ENCODE measurements at places on chromosomes 3 and 15.

DNA sequence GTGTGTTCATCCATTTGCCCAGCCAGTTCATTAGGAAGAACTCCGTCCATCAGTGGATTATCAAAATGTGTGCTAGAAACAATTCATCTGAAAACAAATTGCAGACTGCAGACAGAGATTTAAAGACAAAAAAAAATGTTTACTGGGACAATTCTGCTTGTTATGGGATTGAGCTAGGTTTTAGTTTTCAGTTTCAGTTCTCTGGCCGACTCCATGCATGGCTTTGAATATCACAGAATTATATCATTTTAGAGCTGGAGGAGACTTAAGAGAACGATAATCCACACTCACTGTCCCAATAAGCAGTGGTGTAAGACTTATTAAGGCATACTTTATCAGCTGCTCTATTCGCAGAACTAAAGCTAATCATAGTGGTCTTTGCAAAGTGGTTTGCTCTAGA is 51.1 kb downstream of the TFG start:
- H3K36me3 ChIP-seq = no peaks in the 10 kb centered on the region
- H3K27me3 ChIP-seq = no peaks in the 10 kb centered on the region
- H3K27ac ChIP-seq = no peak overlapping the region
- no peak overlapping the region for H3K4me3 ChIP-seq

DNA sequence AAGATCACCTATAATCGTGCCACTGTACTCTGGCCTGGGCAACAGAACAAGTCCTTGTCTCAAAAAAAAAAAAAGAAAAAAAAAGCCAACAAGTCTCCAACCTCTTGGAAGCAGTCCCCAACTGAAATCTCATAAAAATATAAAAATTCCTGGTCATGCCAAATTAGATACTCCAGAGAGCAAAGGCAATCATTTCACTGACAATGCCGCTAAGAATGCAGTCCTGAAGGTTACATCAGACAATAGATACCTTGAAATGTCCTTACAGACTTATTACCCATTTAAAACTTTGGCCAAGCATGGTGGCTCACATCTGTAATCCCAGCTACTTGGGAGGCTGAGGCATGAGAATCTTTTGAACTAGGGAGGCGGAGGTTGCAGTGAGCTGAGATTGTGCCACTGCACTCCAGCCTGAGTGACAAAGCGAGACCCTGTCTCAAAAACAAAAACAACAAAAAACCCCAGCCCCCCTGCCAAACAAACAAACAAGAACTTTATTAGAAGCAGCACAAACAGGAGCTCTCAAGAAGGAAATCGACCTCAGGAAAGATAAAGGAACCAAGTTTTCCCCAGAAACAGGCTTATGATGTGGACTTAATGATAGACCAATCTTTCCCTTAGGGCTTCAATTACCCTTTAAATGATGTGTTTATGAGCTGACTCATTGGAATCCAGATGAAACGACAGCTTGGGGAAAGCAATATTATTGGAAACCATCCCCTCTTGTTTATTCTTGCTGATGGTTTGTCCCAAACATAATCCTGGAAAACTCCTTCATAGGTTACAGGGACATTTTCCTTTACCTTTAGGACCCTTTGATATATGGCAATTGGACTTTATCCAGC is 53.1 kb upstream of the XCR1 start:
- no peak for DNase-seq
- no peaks in the 10 kb centered on the region for H3K27me3 ChIP-seq
- peaks cover 6% of the 10 kb centered on the region for H3K4me1 ChIP-seq
- H3K27ac ChIP-seq = no peak overlapping the region
- H3K36me3 ChIP-seq = no peaks in the 10 kb centered on the region
- H3K4me3 ChIP-seq = no peak overlapping the region

DNA sequence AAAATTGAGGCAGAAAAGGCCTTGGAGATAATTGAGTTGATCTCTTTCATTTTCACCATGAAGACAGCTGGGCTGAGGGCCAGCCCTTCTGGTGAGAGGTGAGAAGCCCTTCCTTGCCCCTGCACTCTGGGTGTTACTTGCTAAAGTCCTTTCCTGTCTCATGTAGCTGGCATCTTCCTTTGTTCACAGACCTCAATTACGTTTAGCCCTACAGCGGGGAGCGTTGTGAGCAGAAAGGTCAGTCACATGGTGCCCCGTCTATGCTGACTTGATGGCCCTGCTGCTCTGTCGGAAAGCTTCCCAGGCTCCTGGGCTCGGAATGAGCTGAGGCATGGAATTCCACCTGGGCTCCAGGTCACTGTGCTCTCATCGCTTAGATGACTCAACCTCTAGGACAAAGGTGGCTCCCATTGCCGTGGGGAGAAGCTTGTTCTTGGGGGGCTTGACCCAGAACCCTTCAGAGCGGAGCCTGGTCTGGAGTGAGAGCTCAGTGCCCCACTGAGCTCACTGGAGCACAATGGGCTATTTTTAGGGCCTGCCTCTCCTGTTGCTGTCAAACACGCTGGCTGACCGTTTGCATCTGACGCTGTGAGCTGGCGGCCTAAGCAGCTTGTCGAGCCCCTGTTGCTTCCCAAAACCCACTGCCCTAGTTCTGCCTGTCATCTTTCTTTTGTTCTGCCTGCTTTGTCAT is 47.0 kb downstream of the RPLP1 start:
- H3K4me3 ChIP-seq = no peak overlapping the region
- H3K27ac ChIP-seq = no peak overlapping the region
- H3K27me3 ChIP-seq = no peaks in the 10 kb centered on the region

DNA sequence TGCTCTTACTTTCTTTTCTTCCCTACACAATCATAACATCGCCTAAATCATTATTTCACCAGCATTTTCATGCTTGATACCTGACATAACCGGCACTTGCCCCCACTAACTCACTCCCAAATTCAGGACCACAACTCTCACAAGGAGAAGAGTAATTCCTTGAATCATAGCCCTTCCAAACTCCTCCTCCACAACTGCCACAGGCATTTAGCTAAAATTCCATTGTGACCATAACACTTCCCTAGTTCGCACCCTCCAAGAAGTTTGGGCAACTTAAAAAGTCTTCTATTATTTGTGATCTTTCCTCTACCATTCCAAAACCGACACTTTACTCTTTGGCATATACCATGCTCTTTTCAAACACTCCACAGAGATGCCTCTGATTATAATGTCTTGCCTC is 59.4 kb upstream of the XRN1 start:
- H3K27ac ChIP-seq = no peak overlapping the region
- peaks cover 10% of the 10 kb centered on the region for H3K4me1 ChIP-seq
- no peak for DNase-seq
- H3K27me3 ChIP-seq = no peaks in the 10 kb centered on the region

- H3K27ac ChIP-seq = no peak overlapping the region
- DNase-seq = peak; percentile 61
- no peaks in the 10 kb centered on the region for H3K4me1 ChIP-seq
- H3K4me3 ChIP-seq = no peak overlapping the region
- no peaks in the 10 kb centered on the region for H3K27me3 ChIP-seq
These were observed 196.6 kb downstream of the GAP43 start for GRCh38 chr3:115819785-115820384.

GRCh38 chr3:6204891-6205290 is 656.0 kb upstream of the GRM7 start:
- no peak for DNase-seq
- no peak overlapping the region for H3K4me3 ChIP-seq
- no peaks in the 10 kb centered on the region for H3K36me3 ChIP-seq
- H3K4me1 ChIP-seq = no peaks in the 10 kb centered on the region
- no peak overlapping the region for H3K27ac ChIP-seq

DNA sequence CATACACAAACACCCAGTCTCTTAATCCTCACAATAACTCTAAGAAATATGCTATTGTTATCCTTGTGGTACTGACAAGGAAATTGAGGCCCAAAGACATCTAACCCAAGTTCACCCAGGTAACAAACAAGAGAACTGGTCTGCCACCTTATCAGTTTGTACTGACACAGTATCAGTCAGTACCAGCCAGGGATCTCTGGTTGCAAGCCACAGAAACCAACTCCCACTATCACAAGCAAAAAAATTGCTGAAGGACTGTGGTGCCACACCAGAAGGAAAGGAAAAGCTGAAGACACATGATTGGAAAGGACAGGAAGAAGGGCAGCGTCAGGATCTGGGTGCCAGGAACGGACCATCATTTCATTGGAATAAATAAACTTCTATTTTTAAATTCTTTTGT is 63.8 kb upstream of the GLCE start:
- no peak overlapping the region for H3K27ac ChIP-seq
- H3K4me1 ChIP-seq = no peaks in the 10 kb centered on the region
- no peak overlapping the region for H3K4me3 ChIP-seq
- no peaks in the 10 kb centered on the region for H3K27me3 ChIP-seq

- no peaks in the 10 kb centered on the region for H3K4me1 ChIP-seq
- H3K36me3 ChIP-seq = no peaks in the 10 kb centered on the region
- H3K27ac ChIP-seq = no peak overlapping the region
- no peak overlapping the region for H3K4me3 ChIP-seq
These were observed 360.2 kb upstream of the ROPN1 start for GRCh38 chr3:124352149-124352539.

- no peak overlapping the region for H3K4me3 ChIP-seq
- no peaks in the 10 kb centered on the region for H3K4me1 ChIP-seq
- H3K27me3 ChIP-seq = no peaks in the 10 kb centered on the region
- H3K27ac ChIP-seq = no peak overlapping the region
- no peak for DNase-seq
- no peaks in the 10 kb centered on the region for H3K36me3 ChIP-seq
These were observed 160.4 kb downstream of the CHL1 start for GRCh38 chr3:356952-357351.

- H3K27me3 ChIP-seq = no peaks in the 10 kb centered on the region
- DNase-seq = no peak
- H3K4me3 ChIP-seq = no peak overlapping the region
- H3K27ac ChIP-seq = no peak overlapping the region
These were observed 230.9 kb upstream of the UBE2E1 start for GRCh38 chr3:23574822-23575315.

- no peak overlapping the region for H3K27ac ChIP-seq
- DNase-seq = no peak
- no peaks in the 10 kb centered on the region for H3K36me3 ChIP-seq
- H3K4me1 ChIP-seq = no peaks in the 10 kb centered on the region
These were observed 309.4 kb downstream of the ULK4 start for GRCh38 chr3:41652506-41652905.

DNA sequence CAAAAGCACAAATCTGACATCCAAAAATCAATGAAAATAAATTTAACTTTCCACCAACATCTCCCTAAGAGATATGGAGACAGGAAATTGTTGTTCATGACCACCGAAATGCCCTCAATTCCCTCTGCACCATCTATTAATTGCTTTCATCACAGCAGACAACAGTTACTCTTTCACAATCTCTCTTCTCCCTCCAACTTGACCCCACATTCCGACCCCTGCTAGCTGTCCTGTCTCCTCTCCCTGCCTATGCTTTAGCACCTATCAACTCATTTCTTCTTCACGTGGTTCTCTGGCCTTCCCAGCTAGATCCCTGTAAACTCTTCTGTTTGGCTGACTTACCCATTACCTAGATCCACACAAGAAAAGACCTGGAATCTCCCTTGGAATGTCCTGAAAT is 173.9 kb upstream of the ADAMTS9 start:
- H3K4me3 ChIP-seq = no peak overlapping the region
- no peak overlapping the region for H3K27ac ChIP-seq
- DNase-seq = no peak
- H3K36me3 ChIP-seq = no peaks in the 10 kb centered on the region
- no peaks in the 10 kb centered on the region for H3K27me3 ChIP-seq

DNA sequence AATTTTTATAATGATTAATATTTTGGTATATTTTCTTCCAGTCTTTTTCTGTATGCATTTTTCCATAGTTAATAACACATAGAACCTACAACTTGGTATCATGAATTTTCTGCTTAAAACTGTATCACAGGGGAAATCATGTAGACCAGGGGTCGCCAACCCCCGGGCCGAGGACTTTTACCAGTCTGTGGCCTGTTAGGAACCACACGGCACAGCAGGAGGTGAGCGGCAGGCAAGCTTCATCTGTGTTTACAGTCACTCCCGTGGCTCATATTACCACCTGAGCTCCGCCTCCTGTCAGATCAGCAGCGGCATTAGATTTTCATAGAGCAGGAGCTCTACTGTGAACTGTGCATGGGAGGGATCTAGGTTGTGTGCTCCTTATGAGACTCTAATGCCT is 54.7 kb downstream of the RPL22L1 start:
- H3K4me3 ChIP-seq = no peak overlapping the region
- no peaks in the 10 kb centered on the region for H3K36me3 ChIP-seq
- H3K4me1 ChIP-seq = no peaks in the 10 kb centered on the region

DNA sequence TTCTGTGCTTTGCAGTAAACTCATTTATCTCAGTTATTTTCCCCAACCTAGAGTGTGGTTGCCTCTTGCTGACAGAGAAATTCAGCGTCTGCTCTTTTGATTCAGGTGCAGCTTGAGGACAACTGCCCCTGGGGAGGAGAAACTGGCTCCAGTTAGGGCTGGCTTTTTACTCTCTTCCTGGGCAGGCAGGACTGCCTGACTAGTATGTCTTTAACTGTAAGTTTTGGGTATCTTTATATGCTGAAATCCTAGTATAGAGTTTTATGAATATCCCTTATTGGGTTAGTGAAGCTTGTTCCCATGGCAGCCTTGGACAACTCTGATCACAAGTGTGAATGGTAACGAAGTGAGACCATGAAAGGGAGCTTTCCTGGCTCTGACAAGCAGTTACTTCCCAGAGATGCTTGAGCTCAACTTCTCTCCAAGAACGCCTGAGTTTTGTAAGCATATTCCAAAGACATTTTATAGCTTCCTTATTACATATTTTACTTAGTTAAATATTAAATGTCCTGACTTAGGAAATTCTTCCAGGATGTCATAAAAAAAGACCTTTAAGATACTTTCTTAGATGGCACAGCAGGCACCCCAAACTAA is 27.1 kb downstream of the CCNB2 start:
- H3K4me3 ChIP-seq = no peak overlapping the region
- H3K27me3 ChIP-seq = no peaks in the 10 kb centered on the region
- H3K36me3 ChIP-seq = no peaks in the 10 kb centered on the region

GRCh38 chr15:26615927-26616302 is 157.0 kb downstream of the GABRB3 start:
- no peak overlapping the region for H3K27ac ChIP-seq
- DNase-seq = no peak
- no peak overlapping the region for H3K4me3 ChIP-seq
- H3K27me3 ChIP-seq = no peaks in the 10 kb centered on the region

DNA sequence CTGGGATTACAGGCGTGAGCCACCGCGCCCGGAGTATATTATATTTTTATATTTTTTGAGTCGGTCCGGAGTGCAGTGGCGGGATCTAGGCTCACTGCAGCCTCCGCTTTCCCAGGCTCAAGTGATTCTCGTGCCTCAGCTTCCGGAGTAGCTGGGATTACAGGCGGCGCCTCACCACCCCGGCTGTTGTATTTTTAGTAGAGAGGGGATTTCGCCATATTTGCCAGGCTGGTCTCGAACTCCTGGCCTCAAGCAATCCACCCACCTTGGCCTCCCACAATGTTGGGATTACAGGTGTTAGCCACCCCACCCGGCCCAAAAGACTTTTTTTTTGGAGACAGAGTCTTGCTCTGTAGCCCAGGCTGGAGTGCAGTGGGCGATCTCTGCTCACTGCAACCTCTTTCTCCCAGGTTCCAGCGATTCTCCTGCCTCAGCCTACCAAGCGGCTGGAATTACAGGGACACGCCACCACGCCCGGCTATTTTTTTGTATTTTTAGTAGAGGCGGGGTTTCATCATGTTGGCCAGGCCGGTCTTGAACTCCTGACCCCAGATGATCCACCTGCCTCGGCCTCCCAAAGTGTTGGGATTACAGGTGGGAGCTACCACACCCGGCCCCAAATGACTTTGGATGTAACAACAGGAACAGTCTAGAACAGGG is 1.0 kb downstream of the ZNF589 start:
- peaks cover 14% of the 10 kb centered on the region for H3K4me1 ChIP-seq
- H3K36me3 ChIP-seq = no peaks in the 10 kb centered on the region
- no peak for DNase-seq
